ENCODE measurements at places on chromosomes 3 and 15. TPM values are rescaled to one million over a fixed set of nuclear protein-coding genes. Genes with fewer than 3 reads are reported as not detected.
A peak's percentile ranks its signal among the peaks of the same experiment; 100 is the strongest.

- DNase-seq = no peak
Measured at GRCh38 chr15:56244038-56244810, 545 bp upstream of the RFX7 start.

Gene THAP10
- 0.07 TPM for polyA plus RNA-seq

GRCh38 chr3:14616606-14617507, 34.7 kb upstream of the CCDC174 start:
- DNase-seq = no peak

GRCh38 chr3:170976190-170976519, 50.4 kb downstream of the SLC2A2 start:
- DNase-seq = no peak

GRCh38 chr3:33834096-33834453, 35.6 kb downstream of the PDCD6IP start:
- DNase-seq = peak; percentile 53

DNA sequence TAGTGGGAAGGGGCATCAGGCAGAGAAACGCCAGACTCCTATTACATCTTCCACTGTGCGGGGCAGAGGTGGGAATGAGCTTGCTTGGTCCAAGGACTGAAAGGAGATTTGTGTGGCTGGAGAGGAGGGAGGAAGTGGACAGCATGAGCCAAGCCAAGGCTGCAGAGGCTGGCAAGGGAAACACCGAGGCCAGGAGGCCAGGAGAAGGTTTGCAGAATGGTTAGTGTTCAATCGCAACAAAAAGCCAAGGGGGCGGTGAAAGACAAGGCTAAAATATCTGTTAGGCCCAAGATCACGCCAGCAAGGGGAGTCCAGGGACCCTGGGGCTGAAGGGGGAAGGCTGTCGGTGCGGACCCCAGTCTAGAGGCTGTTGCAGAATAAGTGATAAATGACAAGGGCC, 75.8 kb downstream of the CPN2 start:
- no peak for DNase-seq

Gene ADAMTSL3
- polyA plus RNA-seq = not detected

All from B cell (primary cell).